ENCODE measurements at places on chromosomes 2 and 18. TPM values are rescaled to one million over a fixed set of nuclear protein-coding genes. Genes with fewer than 3 reads are reported as not detected.

ANKRD53 gene
- total RNA-seq = 0.16 TPM

DNA sequence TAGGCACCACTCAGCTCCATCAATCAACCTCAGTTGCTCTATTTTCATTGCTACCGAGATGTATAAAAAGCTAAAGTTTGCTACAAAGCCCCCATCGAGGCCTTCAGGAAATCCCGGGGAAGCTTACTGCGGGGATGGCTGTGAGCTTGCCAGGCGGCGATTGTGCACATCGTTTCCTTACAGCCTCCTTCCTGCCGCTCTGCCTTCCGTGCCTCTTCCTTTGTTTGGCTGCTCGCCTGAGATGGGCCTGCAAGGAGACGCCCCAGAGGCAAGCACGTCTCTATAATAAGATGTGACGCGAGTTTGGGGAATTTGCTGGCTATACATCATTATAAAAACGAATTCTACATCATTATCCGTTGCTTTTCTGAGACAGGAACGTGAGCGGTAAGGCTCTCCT is 41.6 kb downstream of the DHRS9 start:
- no peak for DNase-seq
- H3K27me3 ChIP-seq = no peaks in the 10 kb centered on the region
- no peak overlapping the region for H3K4me3 ChIP-seq
- H3K27ac ChIP-seq = no peak overlapping the region

DNA sequence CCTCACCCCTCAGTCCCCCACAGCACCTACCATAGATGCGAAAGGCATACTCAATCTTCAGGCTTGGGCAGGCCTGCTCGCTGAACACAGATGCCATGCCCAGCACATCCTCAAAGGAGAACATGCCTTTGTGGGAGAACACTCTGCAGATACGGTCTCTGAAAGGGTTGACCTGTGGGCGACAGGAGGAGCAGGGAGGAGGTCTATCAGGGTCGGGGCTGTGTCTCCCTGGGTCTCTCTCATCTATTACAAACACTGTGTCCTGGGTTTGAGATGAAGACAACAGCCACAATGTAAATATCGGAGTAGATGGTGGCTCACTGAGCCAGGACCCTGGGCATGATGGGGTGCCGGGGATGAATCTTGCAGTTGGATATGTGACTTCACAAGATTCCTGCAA is 46.0 kb downstream of the CIB4 start:
- no peak overlapping the region for H3K4me3 ChIP-seq
- 0 out of 2 replicates have a peak, but pooled peaks cover 4% of the 10 kb centered on the region for H3K4me1 ChIP-seq
- H3K36me3 ChIP-seq = no peaks in the 10 kb centered on the region
- DNase-seq = no peak
- H3K27ac ChIP-seq = no peak overlapping the region
- H3K27me3 ChIP-seq = no peaks in the 10 kb centered on the region

CSRNP3 gene
- 1.2 TPM for total RNA-seq

MYOM1 gene
- 0.41 TPM for total RNA-seq

DNA sequence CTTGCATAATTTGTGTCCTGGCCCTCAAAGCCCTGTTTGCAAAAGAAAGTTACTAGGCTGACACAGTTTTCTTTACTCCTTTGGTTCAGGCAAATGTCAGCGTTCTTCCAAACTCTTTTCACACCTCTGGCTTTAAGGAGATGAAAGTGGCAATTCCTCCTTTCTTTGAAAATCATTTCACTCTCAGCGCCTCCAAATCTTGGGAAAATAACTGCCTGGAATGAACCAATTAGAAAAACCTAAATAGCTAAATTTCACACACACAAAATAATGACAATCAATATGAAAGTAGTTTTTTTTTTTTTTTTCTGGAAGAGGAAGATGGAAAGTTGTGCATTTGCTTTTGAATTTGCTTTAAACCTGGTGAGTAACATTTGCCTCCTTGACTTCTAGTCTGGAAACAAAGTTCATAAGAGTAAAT is 1.7 kb downstream of the MEIS1 start:
- no peaks in the 10 kb centered on the region for H3K4me1 ChIP-seq
- H3K27me3 ChIP-seq = no peaks in the 10 kb centered on the region
- H3K36me3 ChIP-seq = no peaks in the 10 kb centered on the region
- DNase-seq = no peak
- H3K27ac ChIP-seq = no peak overlapping the region

DNA sequence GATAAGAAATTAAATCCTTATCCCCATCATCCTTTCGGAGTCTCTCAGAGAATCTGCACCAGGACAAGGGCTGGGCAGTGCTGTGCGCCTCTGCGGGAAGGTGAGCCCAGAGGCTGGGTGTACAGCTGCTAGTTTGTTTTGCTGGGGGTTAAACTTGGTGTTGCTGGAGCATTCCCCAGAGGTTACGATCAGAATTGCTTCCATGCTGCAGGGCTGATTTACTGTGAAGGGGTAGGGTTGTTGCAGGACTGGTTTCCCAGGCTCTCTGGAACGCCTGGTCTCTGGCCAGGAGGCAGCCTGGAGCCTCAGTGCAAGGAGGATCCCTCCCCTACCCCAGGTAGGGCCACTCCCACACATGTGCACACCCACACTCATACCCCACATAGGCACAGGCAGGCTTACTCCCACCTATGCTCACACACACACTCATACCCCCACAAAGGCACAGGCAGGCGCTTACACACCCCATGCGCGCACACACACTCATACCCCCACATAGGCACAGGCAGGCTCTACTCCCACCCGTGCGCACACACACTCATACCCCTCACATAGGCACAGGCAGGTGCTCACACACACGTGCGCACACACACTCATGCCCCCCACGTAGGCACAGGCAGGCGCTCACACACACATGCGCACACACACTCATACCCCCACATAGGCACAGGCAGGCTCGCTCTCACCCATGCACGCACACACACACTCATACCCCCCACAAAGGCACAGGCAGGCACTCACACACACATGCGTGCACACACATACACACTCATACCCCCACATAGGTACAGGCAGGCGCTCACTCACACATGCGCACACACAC is 11.3 kb downstream of the CNNM4 start:
- H3K27ac ChIP-seq = peak overlapping the region; percentile 68
- peak; percentile 86 for DNase-seq
- no peaks in the 10 kb centered on the region for H3K36me3 ChIP-seq
- peaks cover 30% of the 10 kb centered on the region for H3K4me1 ChIP-seq
- no peaks in the 10 kb centered on the region for H3K27me3 ChIP-seq

GBX2 gene
- 2.4 TPM for total RNA-seq

KCNF1 gene
- 0.29 TPM for total RNA-seq

GRCh38 chr18:50924372-50924771 is 43.5 kb upstream of the ELAC1 start:
- H3K4me3 ChIP-seq = no peak overlapping the region
- no peaks in the 10 kb centered on the region for H3K27me3 ChIP-seq
- H3K4me1 ChIP-seq = no peaks in the 10 kb centered on the region
- no peak overlapping the region for H3K27ac ChIP-seq
- H3K36me3 ChIP-seq = no peaks in the 10 kb centered on the region

DNA sequence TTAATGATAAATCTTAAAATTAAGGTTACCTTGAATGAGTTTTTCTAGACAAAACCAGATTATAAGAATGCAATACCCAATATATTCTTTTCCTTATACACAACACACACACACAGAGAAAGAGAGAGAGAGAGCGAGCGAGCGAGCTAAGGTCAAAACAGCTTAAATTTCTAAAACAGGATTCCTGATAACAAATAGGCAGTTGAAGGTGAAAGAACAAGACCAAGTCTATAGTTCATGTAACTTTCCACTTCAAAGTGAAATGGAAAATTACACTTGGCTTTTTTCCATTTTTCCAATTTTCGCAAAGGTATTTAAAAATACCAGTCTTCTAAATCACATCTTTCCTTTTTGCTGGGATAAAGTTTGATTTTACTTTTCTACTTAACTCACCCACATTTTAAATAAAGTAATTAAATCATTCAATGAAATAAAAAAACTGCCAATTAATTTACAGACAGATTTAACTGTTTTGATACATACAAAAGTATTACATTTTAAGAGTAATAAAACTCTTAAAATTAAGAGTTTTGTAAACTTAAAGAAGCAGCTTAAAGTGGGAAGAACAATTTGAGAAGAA is 98.8 kb downstream of the COBLL1 start:
- H3K27ac ChIP-seq = no peak overlapping the region
- no peak for DNase-seq
- no peak overlapping the region for H3K4me3 ChIP-seq
- H3K36me3 ChIP-seq = 0 out of 2 replicates have a peak, but pooled peaks cover under 1% of the 10 kb centered on the region
- peaks cover 7% of the 10 kb centered on the region for H3K4me1 ChIP-seq
